Esophagus squamous epithelium (tissue), 5 donors: ENCODE measurements at places on chromosomes 13 and 19.

- DNase-seq, result no peak
Measured at GRCh38 chr13:75299246-75299645, 182.7 kb downstream of the TBC1D4 start.

GRCh38 chr13:98389319-98389718, 187.6 kb downstream of the STK24 start:
- no peak for DNase-seq

DNA sequence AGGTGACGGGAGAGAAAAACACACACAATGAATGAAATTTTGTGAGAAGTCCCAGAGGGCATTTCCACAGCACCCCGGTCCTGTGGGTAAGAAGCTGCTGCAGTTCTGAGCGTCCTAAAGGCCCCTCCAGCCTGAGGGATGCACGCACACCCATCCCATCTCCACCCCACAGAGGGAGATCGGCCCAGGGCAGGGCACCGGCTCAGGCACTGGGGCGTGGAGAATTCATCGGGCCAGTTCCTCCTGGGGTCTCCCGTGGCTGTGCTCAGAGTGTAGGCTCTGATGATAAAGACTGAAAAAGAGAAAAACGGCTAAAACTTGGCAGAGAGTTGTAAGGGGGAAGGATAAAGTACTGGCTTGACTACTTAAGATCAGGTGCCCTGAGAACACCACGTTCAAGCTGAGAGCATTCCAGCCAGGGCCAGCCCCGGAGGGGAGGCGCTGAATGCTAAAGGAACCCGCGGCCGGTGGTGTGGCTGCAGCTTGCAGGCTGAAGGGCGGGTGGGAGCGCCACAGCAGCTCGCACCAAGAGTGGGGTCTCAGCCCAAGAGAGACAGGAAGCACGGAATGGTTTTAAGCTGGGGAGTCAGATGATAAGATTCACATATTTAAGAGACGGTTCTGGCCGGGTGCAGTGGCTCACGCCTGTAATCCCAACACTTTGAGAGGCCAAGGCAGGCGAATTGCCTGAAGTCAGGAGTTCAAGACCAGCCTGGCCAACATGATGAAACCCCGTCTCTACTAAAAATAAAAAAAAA, 121.9 kb upstream of the SPACA7 start:
- DNase-seq, result no peak

DNA sequence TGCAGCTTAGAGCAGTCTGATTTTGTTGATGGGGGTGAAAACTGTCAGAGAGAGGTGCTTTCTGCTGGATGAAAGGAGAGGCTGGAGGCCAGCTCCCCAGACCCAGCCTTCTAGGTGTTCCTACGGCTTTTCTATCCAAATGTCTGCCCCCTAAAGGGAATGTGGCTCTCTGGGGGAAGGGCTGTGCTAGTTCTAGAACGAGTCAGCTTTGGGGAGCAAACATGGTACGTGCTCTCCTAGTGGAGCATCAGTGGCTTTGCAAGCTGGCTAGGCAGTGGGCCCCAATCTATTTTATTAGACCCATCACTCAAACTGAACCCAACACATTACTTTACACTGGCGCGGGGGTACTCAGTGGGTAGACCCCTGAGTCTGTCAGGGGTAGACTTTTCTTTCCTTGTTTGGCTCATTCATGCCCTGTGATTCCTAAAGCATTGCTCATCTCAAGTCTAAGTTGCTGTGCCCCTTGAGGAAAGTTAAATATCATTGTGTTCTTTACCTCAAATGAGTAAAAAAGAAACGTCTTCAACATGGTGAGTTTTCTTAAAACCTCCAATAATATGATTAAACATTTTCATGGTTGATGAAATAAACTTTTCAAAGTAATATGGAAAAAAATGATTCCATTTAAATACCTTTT, 254.9 kb downstream of the DLEU7 start:
- DNase-seq, result no peak

GRCh38 chr13:33229446-33230177, 55.9 kb downstream of the STARD13 start:
- DNase-seq, result no peak

- no peak for DNase-seq
Measured at GRCh38 chr19:16297575-16298178, 26.9 kb upstream of the KLF2 start.

DNA sequence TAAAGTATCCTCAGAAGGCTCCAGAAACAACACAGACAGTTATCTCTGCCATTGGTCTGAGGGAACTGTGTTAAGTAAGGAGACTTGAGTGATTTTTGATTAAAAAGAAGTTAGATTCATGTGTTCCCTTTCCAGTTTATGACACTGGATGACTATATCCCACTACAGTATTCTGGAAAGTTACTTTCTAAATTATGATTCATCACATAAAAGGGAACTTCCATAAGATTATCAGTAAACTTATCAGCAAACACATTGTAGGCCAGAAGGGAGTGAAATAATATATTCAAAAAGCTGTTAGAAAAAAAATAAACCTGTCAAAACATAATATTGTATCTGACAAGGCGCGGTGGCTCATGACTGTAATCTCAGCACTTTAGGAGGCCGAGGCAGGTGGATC, 700.0 kb downstream of the SLITRK6 start:
- no peak for DNase-seq

GRCh38 chr13:114097893-114098688, 34.3 kb downstream of the RASA3 start:
- DNase-seq, result no peak

DNA sequence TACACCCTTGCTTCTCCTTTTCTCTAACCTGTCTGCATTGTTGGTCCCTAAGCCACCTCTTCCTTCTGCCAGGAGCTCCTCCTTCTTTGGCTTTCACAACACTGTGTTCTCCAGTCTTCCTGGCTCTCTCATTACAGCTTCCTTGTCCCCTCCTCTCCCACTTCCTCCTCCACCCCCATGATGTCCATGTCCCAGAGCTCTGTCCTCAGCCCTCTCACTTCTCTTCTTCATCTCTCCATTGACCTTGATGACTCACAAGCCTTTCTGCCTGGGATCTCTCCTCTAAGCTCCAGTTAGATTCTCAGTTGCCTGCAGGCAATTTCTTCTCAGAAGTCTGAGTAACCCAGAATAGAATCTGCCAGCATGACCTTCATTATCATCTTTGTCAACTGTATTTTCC, 100.3 kb upstream of the WASF3 start:
- DNase-seq, result no peak

- DNase-seq, result no peak
Measured at GRCh38 chr13:46621133-46621532, 68.2 kb downstream of the LRCH1 start.

DNA sequence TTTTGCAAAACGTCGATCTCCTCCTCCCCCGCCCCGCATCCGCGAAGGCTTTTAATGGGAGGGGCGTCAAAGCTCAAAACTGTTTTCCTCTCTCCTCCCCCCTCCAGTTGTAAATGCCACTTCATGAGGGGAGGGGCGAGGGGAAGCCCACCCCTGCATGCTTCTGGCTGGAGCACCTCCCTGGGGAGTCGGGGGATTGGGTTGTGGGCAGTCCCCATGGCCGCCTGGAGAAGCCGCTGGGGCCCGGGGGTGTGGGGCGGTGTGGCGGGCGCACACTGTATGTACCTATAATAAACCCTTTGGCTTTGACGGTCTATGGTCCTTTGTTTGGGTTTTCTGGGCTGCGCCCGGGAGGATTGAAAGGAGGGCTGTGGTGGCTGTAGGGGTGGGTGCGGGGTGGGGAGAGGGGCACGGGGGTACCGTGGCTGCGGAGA, 505 bp upstream of the SHKBP1 start:
- DNase-seq, result no peak

GRCh38 chr13:32829676-32830335, 186.4 kb upstream of the KL start:
- DNase-seq, result no peak

DNA sequence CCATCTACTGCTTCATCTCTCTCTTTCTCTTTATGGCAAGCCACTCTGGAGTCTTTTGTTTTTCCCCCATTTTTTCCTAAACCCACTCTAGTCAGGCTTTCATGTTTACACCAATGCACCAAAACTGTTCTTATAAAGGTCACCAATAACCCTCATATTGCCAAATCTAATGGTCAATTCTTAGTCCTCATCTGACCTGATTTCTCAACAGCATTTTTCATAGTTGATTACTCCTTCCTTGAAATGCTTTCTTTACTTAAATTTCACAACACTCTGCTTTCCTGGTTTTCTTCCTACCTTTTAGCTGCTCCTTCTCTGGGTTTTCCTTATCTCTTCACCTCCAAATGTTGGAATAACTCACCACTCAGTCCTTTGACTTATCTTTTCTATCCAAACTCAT, 47.9 kb downstream of the MICU2 start:
- no peak for DNase-seq

GRCh38 chr13:39263033-39263432, 224.8 kb downstream of the NHLRC3 start:
- DNase-seq, result no peak

- no peak for DNase-seq
Measured at GRCh38 chr19:45103508-45104319, 10.7 kb downstream of the PPP1R37 start.

DNA sequence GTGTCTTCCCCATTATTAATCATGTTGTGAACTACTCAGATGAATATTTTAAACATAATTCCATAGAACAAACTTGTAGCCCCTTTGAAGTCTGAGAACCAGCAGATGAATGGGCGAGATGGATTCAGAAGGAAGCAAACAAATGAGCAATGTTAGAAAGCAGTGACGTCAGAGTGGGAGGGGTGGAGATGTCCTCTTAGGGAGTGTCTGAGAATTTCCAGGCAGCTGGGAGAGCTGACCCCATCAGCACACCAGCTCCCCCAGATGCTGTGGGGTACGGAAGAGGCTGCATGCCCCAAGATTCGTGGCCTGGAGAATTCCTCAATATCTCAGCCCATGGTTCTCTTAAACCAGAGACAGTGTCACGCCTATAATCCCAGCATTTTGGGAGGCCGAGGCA, 68.6 kb downstream of the DPF1 start:
- DNase-seq, result no peak
